COR-L47 (cell line): ENCODE measurements at places on chromosomes 6 and 20.

GRCh38 chr6:45470131-45470738 is 92.5 kb upstream of the SUPT3H start:
- DNase-seq = no peak

DNA sequence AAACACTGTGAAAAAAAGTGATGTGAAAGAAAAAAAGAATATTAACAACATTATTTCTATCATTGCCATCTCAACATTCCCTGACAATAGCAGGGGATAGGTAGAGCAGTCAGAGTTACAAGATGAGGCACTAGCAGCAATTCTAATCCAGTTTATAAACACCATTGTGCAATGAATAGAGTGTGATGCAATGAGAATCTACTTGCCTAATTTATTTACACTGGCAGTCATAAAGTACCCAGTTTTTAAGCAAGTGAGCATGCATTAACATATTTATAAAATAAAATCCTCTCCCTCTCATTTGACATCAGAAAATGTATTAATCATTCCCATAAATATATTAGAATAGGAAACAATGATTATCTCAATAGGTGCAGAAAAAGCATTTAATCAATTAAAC is 2.5 kb upstream of the MANEA start:
- DNase-seq = no peak

DNA sequence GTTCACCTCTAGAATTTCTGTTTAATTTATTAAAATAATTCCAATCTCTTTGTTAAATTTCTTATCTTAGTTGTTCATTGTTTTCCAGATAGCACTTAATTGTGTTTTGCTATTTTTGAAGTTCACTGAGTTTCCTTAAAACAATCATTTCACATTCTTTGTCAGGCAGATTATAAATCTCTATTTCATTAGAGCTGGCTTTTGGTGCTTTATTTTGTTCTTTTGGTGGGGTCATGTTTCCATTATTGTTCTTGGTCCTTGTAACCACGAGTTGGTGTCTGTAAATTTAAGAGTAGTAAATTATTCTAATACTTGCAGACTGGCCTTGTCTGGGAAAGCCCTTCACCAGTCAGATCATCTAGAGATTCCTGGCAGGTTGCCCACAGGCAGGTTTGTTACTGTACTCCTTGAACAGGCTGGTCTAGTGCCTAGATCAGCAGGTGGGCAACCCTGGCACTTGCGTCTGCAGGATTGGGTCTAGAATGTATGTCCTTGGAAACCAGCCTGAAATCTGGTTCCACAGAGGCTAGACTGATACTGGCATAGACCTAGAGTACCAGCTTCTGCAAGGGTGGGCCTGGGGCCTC is 110.4 kb downstream of the ADGB start:
- no peak for DNase-seq

- no peak for DNase-seq
These were observed 10.6 kb downstream of the TAAR1 start for GRCh38 chr6:132648356-132648755.

GRCh38 chr20:3645309-3646066 is 17.7 kb downstream of the GFRA4 start:
- no peak for DNase-seq

DNA sequence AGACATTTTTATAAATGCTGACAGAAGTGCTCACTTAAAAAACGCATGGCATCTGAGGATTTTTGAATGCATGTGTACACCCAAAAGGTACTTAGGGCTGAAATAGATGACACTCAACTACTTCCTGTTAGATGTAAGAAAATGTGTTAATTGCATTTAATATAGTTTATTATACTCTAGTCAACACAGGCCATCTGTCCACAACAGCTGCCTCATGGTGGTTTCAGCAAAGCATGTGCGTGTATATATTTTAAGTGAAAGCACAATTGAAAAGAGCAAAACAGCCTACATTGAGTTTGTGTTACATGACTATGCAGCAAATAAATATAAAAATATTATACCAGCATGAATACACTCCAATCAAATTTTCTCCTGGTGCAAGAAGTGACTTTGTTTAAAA is 1233.0 kb upstream of the EYS start:
- peak; percentile 23 for DNase-seq

GRCh38 chr20:33531047-33531877 is 41.4 kb downstream of the CBFA2T2 start:
- DNase-seq = no peak

GRCh38 chr6:75524322-75524972 is 30.8 kb upstream of the FILIP1 start:
- DNase-seq = no peak

DNA sequence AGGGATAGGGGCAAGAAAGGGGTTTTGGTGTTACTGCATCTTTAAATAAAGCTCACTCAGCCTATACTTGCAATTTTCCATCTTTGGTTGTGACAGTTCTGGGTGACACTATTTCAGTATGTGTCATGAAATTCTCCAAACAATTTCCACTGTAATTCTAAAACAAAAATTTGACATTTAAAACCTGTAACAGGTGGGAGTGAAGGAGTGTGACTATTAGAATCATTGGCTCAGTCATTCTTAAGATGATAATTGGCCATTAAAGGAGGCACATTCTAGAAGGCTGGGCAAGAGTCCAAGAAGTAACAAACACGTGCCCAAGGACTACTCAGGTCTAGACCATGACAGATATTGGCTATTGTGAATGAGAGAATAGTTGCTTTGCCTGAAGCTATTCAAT is 153.3 kb upstream of the ARG1 start:
- peak; percentile 3 for DNase-seq

GRCh38 chr6:64012351-64013001 is 376.9 kb downstream of the PHF3 start:
- DNase-seq = peak; percentile 57

DNA sequence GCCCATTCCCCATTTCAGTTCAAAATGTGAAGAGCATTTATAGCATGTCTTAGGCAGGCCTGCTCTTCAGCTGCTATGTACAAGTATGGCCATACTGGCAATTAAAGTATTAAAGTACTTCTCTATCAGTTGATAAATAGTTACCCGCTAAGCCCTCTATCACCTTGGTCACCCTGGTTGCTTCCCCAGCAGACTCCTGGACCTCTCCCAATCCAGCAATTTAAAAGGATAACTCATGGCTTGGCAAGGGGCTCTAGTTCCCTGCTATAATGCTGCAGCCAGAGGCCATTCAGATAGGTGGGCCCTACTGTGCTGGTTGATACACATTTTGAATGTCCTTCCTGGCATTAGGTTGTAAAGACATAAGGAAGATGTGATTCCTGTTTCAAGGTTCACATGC is 7.0 kb downstream of the C6orf163 start:
- no peak for DNase-seq

- DNase-seq = no peak
These were observed 36.4 kb downstream of the MYLK4 start for GRCh38 chr6:2714111-2714895.

DNA sequence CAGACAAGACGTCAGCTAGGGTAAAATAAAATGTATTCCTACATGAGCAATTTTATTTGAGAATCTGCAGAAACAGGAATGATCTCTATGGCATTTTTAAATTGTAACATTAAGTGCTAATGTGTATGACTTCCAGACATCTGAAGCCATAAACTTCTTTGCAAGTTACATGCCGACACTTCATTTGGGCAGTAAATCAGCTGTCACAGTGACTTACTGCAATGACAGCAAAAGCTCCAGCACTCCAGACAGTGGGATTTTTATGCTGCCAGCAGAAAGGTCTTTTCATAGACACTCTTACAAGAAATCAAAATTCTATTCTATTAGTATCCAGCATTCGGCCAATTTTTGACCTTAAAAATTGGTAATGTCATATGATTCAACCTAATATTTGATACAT is 156.3 kb upstream of the SNX9 start:
- DNase-seq = no peak

GRCh38 chr6:81531869-81532561 is 220.5 kb downstream of the TENT5A start:
- DNase-seq = no peak

- DNase-seq = no peak
These were observed 2.1 kb downstream of the VEGFA start for GRCh38 chr6:43771858-43772680.

- DNase-seq = no peak
These were observed 71.0 kb upstream of the SUPT3H start for GRCh38 chr6:45448417-45449389.

DNA sequence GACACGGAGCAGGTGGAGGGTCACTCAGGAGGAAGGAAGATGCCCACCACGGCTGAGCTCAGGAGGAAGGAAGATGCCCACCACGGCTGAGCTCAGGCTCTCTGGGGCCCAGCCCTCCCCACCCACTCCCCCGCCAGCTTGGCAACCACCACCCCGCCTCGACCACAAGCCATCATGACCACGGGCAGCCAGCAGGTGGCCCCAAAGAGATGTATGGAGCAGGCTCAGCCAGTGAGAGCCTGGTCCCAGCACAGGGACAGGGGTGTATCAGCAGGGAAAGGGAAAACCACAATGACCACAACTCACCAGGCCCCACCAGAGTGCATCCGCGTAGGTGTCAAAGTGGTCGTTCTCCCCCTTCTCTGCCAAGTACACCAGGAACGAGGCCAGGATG is 30.4 kb downstream of the KCNQ2 start:
- peak; percentile 56 for DNase-seq

DNA sequence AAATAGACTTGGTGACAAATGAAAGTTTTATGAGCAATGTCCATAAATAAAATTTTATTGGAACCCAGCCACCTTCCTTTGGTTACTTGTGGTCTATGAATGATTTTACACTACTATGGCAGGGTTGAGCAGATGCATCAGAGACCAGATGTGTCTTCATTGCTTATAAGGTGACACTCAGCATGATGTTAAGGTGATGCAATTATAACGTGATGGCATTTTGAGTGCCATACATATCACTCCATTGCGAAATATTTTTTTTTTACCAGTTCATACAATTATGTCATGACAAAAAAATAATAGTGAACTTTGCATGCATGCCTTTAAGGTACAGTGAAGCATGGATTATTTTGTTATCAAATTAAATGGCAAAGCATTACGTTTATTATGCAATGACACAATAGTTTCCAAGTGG is 96.0 kb downstream of the ADTRP start:
- no peak for DNase-seq

DNA sequence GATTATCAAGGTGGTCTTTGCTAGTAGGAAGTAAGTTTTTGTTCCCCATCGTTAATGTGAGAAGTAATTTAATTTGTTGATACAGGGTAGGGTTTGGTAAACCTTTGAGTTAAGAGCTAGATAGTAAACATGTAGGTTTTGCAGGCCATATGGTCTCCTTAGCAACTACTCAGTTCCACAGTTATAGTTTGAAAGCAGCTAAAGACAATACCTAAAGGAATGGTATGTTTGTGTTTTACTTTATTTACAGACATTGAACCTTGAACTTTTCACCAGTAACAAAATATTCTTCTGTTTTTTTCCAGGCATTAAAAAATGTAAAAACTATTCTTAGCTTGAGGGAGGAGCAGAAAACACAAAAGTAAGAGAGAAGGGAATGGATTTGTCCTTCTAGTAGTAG is 1.7 kb downstream of the CAP2 start:
- DNase-seq = no peak

GRCh38 chr6:149334682-149335160 is 17.2 kb downstream of the TAB2 start:
- DNase-seq = no peak

- DNase-seq = no peak
These were observed 152.6 kb upstream of the SMLR1 start for GRCh38 chr6:130674604-130675003.

GRCh38 chr6:6721606-6722005 is 133.1 kb downstream of the LY86 start:
- DNase-seq = no peak

GRCh38 chr6:139060332-139060731 is 31.8 kb downstream of the ABRACL start:
- no peak for DNase-seq

GRCh38 chr20:37421988-37422387 is 76.0 kb downstream of the SRC start:
- no peak for DNase-seq

DNA sequence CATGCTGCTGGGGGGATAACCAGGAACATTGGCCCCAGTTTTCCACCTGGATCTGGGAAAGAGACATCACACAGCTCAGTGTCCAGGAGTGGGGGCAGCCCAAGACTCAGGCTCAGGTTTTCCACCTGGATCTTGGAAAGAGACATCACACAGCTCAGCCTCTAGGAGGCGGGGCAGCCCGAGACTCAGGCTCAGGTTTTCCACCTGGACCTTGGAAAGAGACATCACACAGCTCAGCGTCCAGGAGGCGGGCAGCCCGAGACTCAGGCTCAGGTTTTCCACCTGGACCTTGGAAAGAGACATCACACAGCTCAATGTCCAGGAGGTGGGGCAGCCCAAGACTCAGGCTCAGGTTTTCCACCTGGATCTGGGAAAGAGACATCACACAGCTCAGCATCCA is 361.6 kb downstream of the THBS2 start:
- no peak for DNase-seq

- DNase-seq = no peak
These were observed 73.8 kb upstream of the CD2AP start for GRCh38 chr6:47403801-47404200.

DNA sequence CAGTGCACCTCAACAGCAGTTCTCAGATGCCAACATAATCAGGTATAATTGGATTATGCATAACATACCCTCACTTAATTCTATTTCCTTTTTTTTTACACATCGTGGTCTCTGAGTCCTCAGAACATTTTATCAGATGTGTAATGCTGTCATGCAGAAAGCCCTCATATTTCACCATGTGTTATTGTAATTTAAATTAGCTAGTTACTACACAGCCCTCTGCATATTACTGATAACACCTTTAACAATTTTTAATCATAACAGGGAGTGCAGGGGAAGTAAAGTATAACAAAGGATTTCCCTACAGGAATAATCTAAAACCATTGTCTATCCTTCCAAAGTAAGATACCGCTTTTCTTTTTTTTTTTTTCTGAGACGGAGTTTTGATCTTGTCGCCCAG is 91.9 kb upstream of the CCDC28A start:
- no peak for DNase-seq

GRCh38 chr6:35048631-35049083 is 92.5 kb downstream of the TCP11 start:
- DNase-seq = no peak

DNA sequence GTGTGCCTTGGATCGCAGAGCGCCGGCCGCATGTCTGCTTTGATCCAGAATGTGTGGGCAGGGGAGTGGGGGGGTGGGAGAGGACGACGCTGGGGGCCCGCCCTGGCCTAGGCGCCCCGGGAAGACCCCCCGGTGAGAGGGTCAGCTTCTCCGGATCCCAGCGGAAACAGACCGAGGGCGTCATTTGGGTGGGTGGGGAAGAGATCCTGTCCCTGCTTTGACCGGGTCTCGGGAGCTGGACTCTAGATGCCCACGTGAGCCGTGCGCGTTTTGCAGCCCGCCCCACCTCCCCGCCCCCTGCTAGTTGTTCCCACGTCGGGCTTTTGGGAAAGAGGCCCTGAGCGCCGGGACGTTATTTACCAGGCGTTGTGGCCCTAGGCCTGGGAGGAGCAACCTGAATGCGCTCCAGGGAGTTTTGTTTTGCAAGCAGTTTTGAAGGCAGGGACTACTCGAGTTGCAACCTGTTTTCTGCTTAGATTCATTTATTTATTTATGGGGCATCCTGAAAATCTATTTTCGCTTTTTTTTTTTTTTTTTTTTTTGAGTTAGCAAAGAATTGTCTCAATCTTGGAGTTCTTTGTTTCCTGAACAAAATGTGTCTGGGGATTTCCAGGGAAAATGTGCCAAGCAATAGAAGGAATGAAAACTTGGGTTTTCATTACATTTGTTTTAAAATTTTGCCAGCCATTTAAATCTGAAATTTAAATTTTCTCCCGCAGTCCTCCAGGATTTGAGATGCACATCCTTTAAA is 1.6 kb downstream of the DSP start:
- DNase-seq = peak; percentile 79
